ENCODE measurements at places on chromosomes 4 and X. TPM values are rescaled to one million over a fixed set of nuclear protein-coding genes. Genes with fewer than 3 reads are reported as not detected.

- no peak for DNase-seq
Measured at GRCh38 chrX:123336666-123337065, 152.6 kb downstream of the GRIA3 start.

DNA sequence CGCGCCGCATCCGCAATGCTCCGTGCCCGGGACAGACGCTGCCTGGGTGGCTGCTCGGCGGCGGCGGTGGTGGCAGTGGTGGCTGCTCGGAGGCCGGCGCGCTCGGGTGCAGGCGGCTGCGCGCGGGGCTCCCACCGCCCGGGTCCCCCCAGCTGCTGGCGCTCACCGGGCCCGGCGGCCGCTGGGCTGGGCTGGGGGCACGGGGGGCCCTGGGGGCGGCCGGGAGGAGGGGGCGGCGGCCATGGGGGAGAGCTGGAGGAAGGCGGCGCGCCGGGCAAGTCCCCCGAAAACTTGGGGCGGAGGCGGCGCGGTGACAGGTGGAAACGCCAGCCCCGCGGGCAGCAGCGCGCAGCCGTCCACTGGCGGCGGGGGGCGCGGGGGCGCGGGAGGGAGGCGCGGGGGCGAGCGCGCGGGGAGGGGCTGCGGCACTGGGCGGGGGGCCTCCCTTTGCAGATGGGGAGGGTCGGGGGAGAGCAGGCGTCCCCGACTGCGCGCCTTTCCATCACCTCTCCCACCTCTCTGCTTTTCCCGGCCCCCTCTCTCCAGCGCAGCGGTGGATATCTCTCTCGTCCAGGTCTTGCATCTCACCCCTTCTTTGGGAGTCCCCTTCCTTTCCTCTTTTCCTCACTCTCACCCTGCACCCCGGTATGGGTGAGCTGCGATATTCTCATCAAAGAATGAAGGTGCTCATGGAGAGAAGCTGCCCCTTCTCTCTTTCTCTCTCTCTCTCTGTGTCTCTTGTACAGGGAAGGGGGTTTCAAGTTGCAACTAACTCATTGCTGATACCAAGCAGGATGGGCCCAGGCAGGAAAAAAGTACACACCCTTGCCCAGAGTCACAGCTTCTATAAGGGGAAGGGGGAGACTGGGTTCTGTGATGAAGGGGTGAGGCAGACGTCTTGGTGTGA, 83.7 kb upstream of the DHRSX start:
- no peak for DNase-seq

- DNase-seq, result peak; percentile 28
Measured at GRCh38 chr4:152536545-152537182, 772 bp upstream of the FBXW7 start.

Gene FHIP1A
- total RNA-seq, result 17.7 TPM

Gene SHOX
- total RNA-seq, result not detected

- DNase-seq, result no peak
Measured at GRCh38 chr4:162841753-162842152, 324.9 kb downstream of the NAF1 start.
